ENCODE measurements at places on chromosomes 12 and 14.

GRCh38 chr14:100891501-100892445 is 11.7 kb downstream of the RTL1 start:
- DNase-seq, result no peak

- DNase-seq, result peak; percentile 54
These were observed at the start of gene MARCHF9 for GRCh38 chr12:57754411-57755193. Gene MARCHF9, plus strand, starts transcription at chr12:57755103. Its CDS starts 426 bp downstream, at chr12:57755529.

DNA sequence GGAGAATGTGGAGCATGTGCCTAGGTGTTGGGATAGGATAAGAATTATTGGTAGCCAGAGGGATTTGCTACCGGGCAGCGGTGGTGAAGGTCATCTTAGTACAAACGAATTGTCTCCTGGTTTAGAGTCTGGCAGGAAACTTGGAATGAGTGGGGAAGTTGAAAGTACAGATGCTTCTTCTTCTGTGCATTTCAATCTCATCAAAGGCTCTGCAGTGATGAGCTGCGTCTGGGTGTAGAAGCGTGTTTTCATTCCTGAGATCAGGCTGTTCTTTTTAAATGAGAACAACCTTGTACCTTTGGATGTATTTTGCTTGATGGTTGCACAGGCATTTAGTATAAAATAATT is 2.1 kb downstream of the WNK1 start:
- no peak for DNase-seq

DNA sequence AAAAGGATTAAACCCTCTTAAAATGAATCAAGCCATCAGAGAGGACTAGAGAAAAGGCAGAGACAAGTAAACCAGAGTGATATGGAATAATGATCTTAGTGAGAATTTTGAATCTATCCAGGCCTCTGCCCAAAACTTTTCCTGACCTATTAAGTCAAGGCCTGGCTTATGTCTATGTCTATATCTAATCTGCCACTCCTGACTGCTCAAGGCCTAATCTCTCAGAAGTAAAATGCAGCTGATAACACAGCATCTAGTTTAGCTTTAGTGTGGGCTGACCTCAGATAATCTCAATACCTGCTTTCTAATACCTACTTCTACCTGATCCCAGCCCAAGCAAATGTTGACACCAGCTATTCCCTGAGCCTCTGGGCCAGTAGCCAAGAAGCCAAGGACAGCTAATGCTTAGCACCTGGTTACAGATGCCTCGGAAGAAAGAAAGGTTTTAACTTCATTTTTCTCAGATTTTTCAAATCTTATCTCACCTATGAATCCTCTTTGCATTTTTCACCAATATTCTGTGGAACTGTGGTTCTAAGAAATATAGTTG is 1472.5 kb upstream of the SEL1L start:
- no peak for DNase-seq

GRCh38 chr12:78455991-78456390 is 408.6 kb upstream of the SYT1 start:
- DNase-seq, result no peak

DNA sequence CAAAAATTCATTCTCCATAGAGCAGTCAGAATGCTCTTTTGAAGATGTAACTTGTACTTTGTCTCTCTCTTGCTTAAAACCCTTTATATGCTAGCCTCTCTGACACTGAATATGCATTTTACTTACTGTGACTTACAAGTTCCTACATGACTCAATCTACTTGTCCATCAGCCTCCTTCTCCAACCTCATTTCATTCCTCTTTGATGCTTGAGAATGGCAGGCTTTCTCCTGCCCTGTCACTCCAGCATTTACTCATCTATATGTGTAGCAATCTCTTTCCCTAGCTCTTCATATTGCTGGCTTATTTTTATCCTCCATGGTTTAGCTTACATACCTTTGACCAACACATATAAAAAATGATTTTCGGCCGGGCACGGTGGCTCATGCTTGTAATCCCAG is 561.9 kb downstream of the CCER1 start:
- no peak for DNase-seq

DNA sequence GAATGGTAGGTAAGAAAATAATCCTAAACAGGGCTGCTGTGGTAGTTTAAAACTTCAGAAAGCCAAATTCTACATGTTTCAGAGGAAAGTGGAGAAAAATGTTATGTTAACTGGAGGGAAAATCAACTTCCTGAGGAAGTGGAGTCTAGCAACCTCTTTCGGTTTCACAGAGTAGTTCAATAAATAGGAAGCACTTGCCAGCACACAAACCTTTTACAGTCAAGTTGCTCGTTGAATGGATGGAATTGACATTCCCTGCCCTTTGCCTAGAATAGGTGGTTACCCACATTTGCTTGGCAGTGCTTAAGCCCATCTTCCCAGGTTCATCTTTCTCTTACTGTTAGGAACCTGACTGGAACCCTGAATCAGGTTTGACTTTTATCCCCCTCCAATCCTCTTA is 15.9 kb downstream of the ANKRD13A start:
- no peak for DNase-seq

DNA sequence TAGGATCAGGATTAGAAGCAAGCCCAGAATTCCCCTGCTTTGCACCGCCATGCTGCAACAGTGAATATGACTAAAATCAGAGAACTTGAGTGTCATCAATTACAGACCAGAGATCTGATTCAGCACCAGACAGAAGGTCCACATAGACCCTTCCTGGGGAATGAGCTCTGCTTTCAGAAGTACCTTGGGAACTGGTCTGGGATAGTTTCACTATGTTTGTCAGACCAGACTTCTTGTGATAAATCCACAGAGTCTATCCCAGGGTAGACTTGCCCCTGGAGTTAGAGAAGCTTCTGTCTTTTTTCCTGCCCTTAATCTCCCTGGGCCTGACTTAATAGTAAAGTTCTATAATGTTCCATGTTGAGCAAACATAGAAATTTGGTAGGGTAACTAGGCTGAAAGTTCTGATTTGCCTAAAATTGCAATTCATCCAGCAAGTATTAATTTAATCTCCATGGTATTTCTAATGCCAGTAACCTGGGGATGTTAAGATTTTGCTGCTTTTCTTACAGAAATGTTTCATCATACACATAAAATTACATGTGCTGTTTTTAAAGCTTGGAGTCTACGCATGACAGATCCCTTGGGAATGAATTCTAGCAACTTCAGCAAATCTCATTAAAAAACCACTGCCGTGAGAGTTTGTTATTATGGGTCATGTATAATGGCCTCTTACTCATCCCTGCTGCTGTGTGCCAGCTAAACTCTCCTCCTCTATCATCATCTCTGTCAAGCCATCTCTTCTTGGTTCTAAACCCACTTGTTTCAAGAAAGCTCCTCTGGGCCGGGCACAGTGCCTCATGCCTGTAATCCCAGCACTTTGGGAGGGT is 61.3 kb upstream of the METAP2 start:
- DNase-seq, result peak; percentile 83

DNA sequence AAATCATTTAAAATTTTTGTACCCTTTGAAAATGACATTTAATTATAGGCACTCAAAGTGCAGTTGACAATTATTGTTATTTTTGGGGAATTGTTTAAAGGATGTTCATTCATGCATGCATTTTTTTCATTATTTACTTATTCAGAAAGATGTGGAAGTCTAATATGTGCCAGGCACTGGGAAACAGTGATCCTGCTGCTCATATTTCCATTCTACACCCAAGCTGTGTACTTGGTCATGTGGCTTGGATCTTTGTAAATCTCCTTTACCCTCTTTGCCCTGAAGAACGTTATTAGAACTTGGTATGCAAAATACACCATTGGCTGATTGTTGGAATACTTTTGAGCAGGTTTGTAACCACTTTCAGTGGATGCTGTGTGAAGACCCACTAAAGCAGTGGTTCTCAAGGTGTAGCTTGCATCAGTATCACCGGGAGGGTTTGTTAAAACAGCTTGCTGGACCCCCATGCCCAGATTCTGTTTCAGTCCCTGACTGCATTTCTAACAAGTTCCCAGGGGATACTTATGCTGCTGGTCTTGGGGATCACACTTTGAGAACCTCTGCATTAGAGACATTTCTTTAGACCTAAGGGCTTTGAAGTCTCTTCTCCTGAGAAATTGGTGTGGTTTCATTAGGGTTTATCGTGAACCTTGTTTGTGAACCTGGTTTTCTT is 47.5 kb downstream of the PRKCH start:
- no peak for DNase-seq

DNA sequence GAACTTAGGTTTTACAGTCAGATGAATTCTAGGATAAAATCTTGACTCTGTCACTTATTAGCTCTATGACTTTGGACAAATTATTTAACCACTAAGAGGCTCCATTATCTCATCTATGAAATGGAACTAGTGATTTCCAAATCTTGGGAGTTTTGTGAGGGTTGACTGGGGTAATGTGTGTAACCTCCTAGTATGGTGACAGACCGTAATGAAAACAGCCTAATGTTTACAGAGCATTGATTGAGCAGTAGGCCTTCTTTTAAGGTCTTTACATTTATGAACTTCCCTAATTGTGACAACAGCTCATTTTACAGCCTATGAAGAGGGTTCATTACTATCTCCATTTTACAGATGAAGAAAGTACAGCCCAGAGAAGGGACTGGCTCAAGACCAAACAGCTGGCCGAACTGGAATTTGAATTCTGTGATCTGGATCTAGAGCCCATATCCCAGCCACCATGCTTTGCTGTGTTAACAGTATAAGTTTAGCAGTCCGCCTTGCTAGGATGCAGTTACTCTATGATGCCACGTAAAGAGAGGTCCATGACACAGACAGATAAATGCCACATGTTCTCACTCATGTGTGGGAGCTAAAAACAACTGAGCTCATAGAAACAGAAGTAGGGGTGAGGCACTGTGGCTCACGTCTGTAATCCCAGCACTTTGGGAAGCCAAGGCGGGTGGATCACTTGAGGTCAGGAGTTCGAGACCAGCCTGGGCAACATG is 9.1 kb upstream of the FBXL14 start:
- no peak for DNase-seq

- DNase-seq, result peak; percentile 65
These were observed 210.9 kb downstream of the MED13L start for GRCh38 chr12:116066381-116067230.

- no peak for DNase-seq
These were observed 19.0 kb upstream of the KRAS start for GRCh38 chr12:25269701-25270100.

DNA sequence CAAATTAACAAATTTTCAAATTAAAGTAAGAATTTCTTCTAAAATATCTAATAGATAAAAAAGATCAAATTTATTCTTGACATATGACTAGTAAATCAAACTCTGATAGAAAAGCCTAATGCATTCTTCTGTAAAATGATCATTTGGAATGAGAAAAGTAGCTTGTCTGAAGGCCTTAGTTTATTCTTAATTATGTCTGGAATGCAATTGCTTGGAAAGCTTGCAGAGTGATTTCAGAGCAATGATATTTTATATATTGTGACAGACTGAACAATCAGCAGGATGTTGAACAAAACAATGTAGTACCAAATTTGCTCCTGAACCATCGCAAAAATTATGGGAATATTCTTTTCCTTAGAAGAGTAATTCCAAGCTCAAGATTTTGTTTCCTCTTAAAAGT is 789.6 kb upstream of the NOVA1 start:
- DNase-seq, result peak; percentile 30

DNA sequence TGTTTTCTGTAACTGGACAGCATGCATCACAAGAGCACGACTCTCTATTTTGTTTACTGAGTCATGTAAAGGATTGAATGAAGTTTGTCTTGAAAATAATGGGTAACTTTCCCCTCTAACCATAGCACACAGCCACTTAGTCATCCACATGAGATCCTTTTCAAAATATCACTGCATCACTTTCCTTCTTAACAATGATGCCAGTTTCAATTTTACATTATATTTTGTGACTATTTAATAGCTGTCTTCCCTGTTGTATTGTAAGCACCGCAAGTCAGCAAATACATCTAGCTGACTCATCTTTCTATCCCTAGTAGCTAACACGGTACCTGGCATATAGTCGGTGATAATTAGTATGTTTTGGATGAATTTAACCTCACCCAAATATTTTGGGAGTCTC is 83.3 kb upstream of the PPM1H start:
- no peak for DNase-seq

DNA sequence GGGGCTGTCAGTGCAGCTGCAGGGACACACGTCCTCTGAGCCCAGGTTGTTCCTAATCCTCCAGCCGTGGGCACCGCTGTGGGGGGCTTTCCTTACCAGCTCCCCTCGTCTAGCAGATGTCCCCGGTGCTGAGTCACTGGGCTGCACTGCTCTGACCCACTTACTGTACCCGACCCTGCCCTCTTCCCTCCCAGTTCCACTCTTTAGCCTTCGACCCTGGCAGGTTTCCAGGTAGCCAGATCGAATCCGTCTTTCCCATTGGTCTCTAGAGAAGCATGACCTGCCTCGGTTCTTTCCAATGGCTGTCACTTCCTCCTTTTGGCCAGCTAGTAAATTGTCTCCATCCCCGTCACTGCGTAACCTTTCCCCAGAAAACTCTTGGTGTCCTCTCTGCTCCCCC is 48.4 kb downstream of the ELK3 start:
- no peak for DNase-seq

DNA sequence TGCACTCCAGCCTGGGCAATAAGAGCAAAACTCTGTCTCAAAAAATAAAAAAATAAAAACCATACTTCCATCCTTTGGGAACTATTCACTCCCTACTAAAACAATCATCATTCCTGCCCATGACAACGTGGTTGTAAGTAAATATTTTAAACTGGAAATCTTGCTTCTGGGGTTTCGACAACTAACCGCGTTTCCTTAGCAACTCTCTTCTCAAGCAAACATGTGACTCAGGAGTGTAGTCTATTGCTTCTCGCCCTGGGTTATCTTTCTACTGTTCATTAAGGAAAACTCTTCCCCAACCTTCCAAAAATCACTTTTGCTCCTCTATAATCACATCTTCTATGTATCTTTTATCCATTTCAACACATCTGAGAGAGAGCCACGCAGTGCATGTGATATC is 21.8 kb downstream of the APPL2 start:
- no peak for DNase-seq

DNA sequence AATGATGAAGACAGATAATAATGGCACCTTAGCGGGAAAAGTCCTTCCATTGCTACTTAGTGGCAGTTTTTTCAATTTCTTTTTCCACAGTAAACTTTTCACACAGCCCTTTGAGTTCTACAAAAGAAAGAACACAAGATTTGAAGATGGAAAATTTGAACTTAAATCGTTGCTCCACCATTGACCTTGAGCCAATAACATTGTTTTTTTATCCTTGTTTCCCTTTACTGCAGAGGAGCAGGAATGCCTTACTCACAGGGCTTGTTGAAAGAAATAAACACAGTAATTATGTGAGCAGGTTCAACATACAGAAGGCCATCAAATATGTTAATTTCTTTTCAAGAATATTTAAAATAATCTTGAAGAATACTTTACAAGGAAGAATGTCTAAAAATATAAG is 181.5 kb upstream of the KRR1 start:
- no peak for DNase-seq

GRCh38 chr14:54455363-54455762 is 14.2 kb upstream of the CNIH1 start:
- no peak for DNase-seq
